ENCODE measurements at places on chromosomes 2 and 18.

DNA sequence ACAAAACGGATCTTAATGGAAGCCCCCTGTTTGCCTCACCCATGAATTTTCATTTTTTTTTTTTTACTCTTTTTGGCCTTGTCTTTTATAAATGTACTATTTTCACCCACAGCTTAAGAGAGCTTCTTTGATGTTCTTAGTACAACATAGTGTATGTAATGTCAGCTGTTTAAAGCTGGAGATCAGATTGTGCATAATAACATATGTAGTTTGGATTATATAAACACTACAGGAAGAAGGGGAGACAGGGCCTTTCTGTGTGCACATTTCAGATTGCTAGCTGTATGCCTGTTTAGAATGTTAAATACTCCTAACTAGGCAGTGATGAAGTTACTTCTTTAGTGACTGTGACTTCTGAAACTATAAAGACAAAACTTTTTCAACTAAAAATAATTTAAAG is 2.1 kb upstream of the TANC1 start:
- DNase-seq: no peak

DNA sequence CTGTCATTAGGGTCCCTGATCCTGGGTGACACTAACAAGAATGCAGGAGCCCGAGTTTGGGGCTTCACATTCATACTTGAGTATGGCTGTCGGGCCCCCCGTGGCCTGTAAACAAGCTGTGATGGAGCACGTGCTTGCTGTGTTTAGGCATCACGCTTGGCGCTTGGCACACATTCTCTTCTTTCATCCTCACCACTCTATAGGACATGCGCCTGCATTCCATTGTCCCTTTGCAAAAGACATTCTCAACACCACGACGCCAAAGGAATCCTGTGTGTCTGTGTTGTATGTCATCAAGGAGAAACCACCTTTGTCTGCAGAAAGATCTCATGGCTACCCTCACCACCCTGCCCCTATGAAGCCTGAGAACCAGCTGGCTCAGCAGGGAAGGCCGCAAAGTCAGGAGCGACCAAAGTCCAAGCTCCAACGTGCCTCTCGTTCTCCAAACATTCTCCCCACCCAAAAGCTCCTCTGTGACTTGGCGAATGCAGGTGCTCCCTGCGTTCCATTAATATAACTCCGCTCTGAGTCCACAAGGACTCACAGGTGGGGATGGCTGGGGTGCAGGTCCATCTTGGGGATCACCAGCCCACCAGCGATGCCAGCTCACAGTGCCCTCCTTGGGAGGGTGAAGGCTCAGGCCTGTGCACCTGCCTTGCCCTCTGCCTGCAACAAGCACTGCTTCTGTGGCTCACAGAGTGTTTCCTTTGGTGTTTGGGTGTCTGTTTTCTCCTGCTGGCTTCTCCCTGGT is 6.2 kb upstream of the PER2 start:
- no peak for DNase-seq

DNA sequence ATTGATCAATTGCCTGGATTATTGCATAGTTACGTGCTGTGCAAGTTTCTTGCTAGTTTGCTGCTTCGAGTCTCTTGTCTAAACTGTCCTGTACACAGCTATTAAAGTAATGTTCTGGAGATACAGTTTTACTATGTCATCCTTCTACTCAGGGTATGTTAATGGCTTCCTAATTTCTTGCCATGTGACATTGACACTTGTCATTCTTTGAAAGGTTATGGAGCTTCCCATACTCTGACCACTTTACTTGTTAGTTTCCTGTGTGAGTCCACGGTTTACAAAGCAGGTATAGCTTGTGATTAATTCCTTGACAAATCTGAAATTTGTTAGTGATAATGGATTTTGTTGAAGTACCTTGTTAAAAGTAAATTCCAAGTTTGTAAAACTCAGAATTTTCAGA is 80.5 kb downstream of the PHLPP1 start:
- no peak for DNase-seq

DNA sequence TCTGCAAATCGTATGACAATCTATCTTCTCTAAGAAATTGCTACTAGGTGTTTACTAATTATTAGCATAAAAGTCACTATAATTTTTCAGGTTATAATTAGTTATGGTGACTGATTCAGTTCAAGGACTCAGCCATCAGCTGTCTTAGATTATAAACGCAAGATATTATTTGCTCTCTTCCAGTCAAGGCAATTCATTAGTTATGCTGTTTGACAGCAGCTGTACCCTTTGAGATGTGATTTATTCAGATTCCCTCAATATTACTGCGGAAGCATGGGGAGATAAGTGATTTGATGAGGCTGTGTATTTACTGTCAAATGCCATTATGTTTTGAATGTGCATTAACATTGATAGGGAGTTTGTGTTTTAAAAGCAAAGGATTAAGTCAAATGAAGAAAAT is 558.9 kb upstream of the FSIP2 start:
- DNase-seq: no peak
